ENCODE measurements at places on chromosomes 3 and 15.

DNA sequence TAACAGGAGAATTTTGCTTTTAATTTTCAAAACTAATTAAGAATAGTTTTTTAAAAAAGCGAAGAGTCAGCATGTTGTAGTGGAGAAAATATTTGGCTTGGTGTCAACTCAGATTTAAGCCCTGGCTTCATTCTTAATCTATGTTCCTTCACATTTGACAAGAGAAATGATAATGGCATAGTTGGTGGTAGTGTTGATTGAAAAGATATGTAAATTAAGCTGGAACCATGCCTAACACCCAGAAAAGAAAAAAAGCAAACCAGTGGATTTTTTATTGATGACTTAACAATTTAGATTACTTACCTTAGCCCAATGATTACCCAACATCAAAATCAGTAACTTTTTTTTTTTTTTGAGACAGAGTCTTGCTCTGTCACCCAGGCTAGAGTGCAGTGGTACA, 27.4 kb downstream of the TCAIM start:
- DNase-seq: no peak

DNA sequence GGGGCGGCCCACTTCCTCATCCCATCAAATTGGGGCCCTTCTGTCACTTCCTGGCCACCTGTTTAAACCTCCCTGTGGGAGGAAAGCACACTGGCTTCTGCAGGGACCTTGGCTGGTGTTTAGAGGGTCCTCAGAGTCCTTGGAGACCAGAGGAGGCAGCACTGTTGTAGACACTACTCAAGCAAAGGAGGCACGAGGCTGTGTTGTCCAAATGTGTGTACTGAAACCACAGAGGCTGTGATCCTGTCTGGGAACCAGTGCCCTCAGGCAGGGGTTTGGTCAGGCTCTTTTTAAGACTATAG, 12.4 kb upstream of the SEC13 start:
- no peak for DNase-seq

DNA sequence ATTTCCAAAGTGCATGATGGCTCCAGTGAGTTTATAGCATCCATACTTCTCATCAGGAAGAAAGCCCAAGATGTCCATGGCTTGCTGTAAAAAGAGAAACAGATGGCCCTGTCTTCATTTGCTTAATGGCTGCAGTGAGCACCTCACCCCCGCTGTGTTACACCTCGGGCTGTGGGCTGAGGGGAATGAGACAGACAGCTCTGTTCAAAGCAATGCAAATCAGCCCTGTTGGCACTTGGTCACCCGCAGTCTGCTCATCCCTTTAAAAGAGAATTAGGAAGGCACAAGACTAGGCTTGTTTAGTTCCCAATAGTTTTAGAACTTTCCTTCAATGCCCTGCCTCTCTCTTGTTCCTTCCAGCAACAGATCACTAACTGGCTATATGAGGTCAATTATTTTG, 25.2 kb downstream of the MYH15 start:
- DNase-seq: no peak

GRCh38 chr15:98667521-98668179, 19.3 kb downstream of the IGF1R start:
- DNase-seq: no peak

GRCh38 chr3:160038862-160039562, 50.4 kb downstream of the IL12A start:
- no peak for DNase-seq

GRCh38 chr3:137171834-137172603, 214.2 kb downstream of the IL20RB start:
- no peak for DNase-seq

GRCh38 chr3:169992156-169992555, 25.5 kb downstream of the SEC62 start:
- no peak for DNase-seq

DNA sequence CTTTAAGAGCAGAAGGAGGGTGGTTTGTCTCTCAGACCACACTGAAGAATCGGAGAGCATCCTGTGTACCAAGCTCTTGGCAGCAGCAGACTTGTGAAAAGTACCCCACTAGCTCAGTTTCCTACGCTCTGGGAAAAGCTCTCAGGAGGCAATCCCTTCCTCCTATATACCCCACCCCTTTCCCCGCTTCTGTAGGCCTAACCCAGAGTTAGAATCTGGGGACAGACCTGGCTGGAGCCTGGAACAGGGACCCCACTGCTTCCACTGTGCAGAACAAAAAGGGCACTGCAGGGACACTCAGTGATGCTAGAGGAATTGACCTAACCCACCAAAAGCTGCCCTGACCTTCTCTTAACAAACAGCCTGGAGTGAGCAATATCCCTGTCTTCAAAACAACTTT, 70.0 kb upstream of the CCDC39 start:
- DNase-seq: no peak

- no peak for DNase-seq
Observed at GRCh38 chr3:45116350-45116749, 29.8 kb downstream of the CDCP1 start.

DNA sequence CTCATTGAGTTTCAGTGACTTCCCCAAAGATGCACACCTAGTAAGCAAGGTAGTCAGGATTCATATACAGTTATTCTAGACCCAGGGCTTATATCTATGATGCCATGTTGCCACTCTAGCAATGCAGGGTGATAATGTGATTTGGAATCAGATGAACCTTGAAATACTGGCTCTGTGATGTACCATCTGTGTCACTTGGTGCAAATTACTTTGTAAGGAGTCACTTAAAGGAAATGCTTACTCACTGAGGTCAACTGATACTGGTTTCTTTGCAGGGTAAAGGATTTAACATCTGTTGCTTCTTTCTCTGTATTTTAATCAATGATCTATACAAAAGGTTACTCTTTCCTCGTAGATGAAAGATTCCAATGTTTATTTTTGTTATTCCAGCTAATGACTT, 10.8 kb downstream of the ASB14 start:
- DNase-seq: no peak

DNA sequence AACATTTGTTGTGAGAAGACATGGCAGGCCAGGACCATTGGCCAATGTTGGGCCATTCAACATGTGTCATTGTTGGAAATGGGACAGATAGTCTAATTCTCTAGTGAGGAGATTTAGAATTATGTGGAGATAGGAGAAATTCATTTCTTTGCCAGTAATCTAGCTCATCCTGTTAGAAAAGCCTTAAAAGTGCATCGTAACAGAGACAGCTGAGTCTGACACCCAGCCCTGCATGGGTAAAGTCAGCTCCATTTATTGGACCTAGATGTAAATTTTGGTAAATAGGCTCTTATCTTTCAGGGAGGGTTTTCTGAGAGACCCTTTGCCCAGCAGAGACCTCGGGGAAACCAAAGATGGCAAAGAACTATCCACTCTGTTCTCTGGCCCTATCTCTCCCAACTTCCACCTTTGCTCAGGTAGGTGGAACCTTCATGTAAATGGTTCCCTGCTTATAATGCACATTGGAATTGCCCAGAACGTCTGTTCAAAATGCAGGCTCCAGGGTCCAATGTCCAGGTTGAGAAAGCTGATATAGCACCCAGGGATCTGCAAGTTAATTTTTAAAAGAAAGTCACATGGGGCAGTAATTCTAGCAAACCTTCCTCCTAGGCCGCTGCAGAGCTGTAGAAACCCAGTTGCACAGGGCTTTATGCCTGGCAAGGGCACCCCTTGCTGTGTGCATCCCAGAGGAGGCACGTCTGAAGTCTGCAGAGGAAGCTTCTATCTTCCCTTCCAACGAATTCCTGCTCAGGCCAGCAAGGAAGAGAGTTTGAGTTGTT, 365.9 kb upstream of the PROK2 start:
- no peak for DNase-seq

GRCh38 chr3:150631515-150632221, 28.5 kb downstream of the SELENOT start:
- no peak for DNase-seq

- peak; percentile 11 for DNase-seq
Observed at GRCh38 chr15:90000186-90001001, 730 bp upstream of the ZNF710 start.

GRCh38 chr3:112605285-112605684, 35.7 kb downstream of the CCDC80 start:
- no peak for DNase-seq

DNA sequence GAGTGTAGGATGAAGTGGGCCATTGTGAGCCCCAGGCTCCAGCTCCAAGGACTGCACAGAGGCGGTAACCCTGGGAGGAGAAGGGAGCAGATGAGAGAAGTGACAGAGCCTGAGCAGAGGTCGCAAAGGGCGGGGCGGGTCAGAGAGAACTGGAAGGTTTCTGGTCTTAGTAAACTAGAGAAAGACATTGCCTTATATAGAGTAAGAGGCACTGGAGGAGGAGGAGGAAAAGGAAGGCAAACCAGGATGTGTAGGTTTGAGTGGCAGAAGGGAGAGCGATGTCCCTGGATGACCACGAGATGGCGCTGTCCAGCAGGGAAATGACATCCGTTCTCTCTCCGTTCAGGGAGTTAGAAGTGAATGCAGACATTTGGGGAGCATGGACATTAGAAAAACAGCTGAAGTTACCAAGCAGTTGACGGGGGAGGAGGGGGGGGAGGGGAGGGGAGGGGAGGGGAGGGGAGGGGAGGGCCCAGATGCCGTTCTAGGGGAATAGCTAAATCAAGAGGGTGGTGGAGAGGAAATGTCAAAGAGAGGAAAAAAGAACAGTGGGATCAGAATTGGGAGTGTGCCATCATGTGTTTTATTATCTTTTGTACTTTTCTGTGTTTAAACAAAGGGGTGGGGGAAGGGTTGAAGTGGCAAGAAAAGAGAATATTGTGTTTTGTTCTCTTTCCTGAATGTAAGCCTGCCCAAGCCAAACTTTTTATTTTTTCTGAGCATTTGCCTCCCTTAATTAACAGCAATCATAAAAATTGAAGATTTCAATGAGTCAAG, 48.8 kb downstream of the STARD5 start:
- DNase-seq: peak; percentile 94

- no peak for DNase-seq
Observed at GRCh38 chr3:136780741-136781140, 28.6 kb upstream of the STAG1 start.

DNA sequence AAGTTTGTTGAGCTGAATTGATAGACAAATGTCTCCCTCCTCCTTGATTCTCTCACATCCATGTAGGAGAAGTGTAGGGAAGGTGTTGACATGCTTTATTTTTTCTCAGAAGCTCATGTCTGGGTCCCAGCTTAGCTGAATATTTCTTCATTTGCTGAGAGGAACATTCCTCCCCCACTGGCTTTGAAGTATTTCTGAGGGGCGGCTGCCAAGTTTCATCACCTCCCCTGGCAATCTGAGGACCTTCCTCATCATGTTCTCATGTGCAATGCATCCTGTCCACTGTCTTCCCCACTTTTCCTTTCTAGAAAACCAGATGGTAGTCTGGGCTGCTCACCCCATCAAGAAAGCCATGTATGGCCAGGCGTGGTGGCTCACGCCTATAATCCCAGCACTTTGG, 168.9 kb upstream of the RGMA start:
- DNase-seq: no peak

DNA sequence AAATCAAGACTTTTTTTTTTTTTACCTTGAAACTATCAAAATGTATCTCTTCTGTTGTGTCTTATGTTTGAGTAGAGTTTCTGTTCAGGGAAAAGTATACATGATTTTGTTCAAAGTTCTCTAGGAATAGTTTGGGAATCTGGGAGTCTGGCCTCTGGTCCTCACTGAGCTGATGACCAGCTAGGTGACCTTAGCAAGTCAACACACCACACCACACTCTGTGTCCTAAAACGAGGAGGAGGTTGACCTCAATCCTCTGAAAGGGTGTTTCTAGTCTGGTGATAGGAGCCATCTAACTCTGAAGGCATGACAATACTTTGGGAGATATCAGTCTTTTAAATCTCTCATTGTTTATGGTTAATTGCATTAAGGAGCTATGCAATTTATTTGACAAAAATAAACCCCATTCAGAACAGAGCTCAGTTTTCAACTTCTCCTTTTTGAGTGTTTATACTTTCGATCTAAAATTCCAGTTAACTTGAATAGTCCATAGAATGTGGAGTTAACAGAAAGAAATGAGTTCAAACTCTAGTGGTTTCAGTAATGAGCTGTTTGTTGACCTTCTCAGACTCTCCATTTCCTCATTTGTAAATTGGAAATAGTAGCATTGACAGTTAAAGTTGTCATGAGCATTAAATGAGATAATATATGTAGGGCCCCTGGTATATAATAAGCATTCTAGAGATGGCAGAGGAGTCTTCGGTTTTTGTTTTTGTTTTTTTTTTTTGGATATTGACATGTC, 112.2 kb upstream of the LRRN1 start:
- no peak for DNase-seq

DNA sequence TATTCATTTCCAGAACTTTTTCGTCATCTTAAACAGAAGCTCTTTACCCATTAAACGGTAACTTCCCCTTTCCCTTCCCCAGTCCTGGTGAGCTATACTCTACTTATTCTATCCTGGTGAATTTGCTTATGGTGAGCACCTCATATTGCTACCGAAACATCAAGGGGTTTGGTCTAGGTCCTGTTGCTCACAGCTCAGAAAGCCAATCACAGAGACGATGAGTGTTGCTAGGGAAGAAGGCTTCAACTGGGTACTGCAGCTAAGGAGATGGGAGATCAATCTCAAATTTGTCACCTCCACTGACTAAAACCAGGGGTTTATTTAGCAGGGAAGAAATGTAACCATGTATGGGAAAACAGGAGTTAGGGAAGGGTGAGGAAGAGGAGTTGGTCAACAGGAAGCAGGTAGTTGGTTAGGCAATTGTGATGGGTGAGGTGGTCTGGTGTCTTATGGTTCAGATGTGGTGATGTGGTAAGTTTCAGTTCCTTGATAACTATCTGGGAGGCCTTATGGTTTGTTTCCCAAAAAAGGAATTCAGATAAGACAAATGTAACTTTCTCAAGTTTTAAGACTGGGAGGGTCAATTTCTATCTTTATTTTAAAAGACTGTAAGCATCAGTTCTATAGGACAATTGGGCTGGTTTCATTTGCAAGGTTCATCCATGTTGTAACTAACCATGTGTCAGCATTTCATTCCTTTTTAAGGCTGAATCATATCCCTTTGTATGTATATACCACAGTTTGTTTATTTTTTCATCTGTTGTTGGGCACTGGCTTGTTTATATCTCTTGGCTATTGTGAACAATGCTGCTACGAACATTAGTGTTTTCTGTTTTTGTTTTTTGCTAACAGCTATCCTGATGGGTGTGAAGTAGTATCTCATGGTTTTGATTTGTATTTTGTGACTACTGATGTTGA, 24.3 kb downstream of the ARHGAP11B start:
- DNase-seq: no peak

All from activated naive CD4-positive, alpha-beta T cell treated with anti-CD3 and anti-CD28 coated beads for 36 hours (primary cell).